ENCODE measurements at places on chromosomes 12 and 14. TPM values are rescaled to one million over a fixed set of nuclear protein-coding genes. Genes with fewer than 3 reads are reported as not detected.

The TGM1 gene
- 0.94 TPM for total RNA-seq

The BHLHE41 gene
- 1.1 TPM for total RNA-seq

The DNAH10 gene
- total RNA-seq: 22.6 TPM

The FAM90A1 gene
- 0.16 TPM for total RNA-seq

The TRHDE gene
- 57.1 TPM for total RNA-seq

The ASCL1 gene
- 21.1 TPM for total RNA-seq

The RNASE7 gene
- not detected for total RNA-seq

The FGF23 gene
- not detected for total RNA-seq

The TAS2R31 gene
- total RNA-seq: 25.0 TPM

The RD3L gene
- not detected for total RNA-seq

The MAP1LC3B2 gene
- total RNA-seq: 0.62 TPM

The RTN1 gene
- total RNA-seq: 870 TPM

The ACOT6 gene
- total RNA-seq: not detected

The GALNT6 gene
- total RNA-seq: 0.94 TPM

The JKAMP gene
- 73.3 TPM for total RNA-seq

The MTRFR gene
- total RNA-seq: 13.9 TPM

The SRRM4 gene
- 6.4 TPM for total RNA-seq

All from occipital lobe (tissue), 3 donors.